Activated CD8-positive, alpha-beta memory T cell treated with anti-CD3 and anti-CD28 coated beads, Interleukin-2, amount 50 U/mL, for 4 hours (primary cell): ENCODE measurements at places on chromosomes 6 and 20.

- no peak for DNase-seq
Measured at GRCh38 chr20:710780-711450, 35.3 kb upstream of the SCRT2 start.

- DNase-seq = no peak
Measured at GRCh38 chr6:108665495-108666196, 104.9 kb downstream of the FOXO3 start.

- DNase-seq = no peak
Measured at GRCh38 chr20:6739406-6739805, 28.1 kb upstream of the BMP2 start.

DNA sequence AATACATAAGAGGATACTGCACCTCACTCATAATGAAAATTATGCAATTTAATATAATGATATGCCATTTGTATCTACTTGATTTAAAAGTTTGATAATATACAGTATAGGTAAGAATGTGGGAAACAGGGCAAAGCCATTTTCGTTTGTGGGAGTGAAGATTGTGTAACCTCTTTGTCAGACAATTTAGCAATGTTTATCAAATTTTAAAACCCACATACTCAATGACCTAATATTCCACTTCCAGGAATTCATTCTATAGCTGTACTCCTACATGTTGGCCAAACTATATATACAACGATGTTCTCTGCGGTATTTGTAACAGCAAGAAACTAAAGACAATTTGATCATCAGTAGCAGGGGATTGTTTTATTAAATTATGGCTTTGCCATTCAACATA is 17.8 kb upstream of the FKBP5 start:
- DNase-seq = no peak

DNA sequence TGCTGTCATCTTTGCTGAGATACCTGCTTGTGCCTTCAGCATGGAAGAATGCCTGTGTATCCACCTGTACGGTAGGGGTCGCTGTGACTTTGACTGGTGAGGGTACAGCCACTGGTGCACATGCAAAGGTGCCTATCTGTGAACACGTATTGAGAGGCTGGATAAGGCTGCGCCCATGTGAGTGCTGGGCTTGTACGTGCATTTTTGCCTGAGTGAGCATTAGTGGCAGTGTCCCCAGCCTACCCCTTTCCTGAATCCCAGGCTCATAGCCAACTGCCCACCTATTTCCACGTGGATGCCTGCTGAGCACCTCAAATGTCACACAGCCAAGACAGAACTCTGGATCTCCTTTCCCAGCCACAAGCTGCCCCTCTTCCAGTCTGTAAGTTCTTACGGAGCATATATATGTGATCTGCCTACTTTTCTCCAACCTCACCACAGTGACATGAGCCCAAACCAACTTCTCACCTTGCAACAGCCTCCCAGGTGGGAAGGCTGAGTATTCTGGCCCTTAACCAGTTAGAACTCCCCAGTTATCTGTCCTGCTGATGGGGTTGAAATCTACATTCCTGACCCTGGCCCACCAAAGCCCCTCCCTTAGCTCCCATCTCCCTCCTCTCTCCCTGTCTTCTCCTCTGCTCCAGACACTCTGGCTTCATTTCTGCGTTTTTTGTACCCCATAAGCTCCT is 1.1 kb upstream of the SLC2A10 start:
- DNase-seq = no peak

GRCh38 chr6:11542863-11543262 is 5.3 kb downstream of the TMEM170B start:
- no peak for DNase-seq

DNA sequence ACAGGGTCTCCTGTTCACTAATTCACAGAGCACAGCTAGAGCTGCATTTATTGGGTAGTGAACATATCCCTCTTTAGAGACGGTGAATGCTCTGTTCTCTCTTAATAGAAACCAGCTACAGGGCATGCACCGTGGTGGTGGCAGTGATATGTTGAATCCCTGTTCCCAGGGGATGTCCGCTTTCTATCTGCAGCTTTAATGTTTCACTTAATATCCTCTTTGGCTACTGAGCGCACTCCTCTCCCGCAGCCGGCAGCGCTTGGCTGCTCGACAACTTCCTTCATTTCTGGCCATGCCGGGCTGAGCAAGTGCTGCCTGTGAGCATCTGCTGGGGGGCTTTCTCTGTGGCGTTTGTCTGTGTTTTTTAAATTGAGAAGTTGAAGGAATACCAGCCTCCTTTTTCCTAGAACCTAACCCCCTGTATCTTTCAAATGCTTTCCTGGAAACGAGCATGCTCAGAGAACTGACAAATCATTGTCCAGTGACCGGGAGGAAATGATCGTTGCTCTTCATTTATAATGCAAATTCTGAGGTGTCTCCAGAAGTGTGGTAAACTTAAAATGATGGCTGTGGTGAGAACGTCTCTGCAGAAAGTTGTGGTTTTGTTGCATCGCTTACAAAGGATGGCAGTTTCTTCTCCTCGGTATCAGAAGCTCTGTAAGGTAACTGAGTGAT is 297.9 kb downstream of the UTRN start:
- DNase-seq = peak; percentile 25

DNA sequence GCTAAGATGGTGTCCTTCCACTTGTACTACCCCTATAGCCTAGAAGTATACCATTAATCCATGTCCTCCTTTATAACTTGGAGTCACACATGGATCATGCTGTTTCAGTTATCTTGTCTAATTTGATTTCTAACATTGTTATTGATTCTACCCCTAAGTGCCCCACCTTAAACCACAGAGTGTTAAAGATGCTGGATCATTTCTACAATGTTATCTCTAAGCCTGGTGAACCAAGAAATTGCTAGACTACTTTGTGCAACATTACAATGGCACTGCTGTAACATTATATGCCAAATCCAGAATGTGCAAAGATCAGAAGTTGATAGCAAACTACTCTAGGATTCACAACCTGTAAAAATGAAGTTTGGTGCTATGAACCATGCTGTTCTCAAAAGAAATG is 1.7 kb downstream of the CGA start:
- DNase-seq = no peak

GRCh38 chr20:48295966-48296421 is 510.7 kb upstream of the SULF2 start:
- DNase-seq = no peak

DNA sequence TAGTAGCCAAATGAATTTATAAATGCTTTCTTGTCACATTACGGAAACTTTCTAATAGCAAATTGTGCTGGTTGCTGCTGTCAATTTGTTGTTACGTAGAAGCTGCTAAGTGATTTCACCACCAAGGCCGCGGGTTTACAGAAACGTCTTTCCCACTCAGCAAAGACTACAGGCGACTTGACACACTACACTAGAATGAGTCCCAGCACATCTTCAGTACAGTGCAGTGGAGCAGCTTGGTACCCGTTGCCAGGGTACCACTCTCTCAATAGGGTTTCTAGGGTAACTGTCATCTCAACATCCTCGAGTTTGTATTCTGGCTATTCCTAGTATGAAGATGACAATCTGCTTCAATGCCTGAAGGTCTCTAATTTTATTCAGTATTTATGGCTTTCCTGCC is 22.7 kb upstream of the ZDHHC14 start:
- no peak for DNase-seq

DNA sequence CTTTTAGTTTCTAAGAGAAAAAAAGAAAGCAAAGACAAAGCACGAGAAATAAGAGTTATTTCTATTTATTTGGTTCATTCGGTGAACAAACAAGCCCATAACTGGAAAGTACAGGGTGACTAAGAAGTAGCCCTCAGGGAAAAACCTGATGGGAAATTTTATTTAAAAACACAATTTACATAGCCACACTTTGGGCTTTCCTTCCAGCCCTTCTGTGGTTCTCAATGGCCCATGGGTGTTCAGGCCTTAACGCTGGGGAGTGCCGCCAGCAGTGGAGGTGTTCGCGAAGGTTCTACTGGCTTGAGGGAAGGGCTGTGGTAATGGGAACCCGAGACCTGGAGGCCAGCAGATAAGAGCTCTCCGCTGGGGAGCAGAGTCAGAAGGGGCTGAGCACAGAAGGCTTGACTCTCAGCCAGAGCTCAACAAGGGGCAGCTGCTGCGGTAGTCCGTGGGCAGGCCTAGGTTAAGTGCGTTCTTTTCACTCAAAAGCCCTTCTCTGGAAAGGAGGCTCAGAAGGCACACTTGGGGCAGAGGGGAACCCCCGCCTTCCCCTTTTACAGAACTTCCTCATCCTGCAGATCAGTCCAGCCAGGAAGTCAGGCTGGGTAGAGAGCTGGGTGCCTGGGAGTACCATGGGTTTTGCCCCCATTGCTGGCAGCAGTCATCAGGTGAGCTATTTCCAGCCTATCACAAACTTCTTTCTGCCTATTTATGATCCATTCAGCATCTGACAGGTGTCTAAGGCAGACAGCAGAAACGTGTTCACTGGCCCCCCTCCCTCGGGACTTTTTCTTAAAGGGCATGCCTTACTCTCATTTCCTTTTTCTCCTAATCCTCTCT is 8.8 kb upstream of the CD83 start:
- no peak for DNase-seq

- no peak for DNase-seq
Measured at GRCh38 chr6:139648430-139649000, 274.1 kb upstream of the CITED2 start.

DNA sequence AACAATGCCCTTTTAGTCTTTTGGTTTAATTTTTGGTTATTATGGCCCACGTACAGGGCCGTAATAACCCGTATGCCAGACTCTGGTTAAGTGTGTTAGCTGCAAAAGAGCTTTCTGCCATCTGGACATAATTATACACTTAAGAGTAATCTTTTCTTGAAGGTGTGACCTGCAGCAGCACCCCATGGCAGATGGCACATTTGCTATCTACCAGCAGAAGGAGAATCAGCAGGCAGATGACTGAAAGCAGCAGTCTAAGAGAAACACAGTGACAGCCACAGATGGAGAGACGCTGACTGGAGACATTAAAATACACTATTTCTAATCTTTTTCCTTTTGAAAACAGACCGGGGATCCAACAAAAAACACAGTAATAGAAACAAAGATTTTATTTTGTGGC is 18.7 kb downstream of the ASF1A start:
- DNase-seq = no peak

- no peak for DNase-seq
Measured at GRCh38 chr6:73774311-73774774, 78.3 kb downstream of the CD109 start.

DNA sequence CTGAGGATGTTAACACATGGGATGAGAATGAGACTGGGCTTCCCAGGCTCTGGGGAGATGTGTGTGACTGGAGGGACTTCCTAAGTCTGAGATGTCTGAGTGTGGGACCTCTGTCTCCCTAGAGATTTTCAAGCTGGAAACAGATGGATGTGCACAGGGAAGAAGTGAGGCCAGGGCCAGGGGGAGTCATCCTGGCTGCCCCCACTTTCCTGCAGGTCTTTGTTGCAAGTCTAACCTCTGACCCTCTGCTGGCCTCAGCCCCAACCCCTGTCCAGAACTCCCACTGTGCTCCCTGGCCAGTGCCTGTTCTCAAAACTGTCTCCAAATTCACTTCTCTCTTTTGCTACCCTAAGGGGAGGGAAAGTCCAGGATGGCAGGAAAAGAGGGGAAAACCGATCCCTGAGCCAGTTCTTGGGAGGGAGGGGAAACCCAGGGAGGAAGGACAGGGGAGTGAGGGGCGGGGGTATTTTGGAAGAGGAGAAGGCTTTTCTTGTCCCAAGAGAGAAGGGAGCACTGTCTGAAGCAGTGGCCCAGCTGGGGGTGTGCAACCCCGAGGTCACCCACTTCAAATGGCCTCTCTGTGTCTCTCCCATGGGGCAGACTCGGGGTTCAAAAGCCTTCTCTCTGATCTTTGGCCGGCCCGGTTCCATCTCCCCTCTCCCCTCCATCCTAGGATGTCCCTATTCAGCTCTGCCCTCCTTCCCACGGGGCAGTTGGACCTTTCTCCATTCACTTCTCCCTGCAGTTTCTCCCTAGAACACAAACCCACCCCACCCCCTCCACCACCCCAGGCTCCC is 3.1 kb downstream of the PPP1R18 start:
- no peak for DNase-seq

GRCh38 chr6:6125495-6125894 is 118.8 kb upstream of the NRN1 start:
- no peak for DNase-seq

GRCh38 chr6:150894935-150895552 is 29.5 kb downstream of the MTHFD1L start:
- DNase-seq = no peak

DNA sequence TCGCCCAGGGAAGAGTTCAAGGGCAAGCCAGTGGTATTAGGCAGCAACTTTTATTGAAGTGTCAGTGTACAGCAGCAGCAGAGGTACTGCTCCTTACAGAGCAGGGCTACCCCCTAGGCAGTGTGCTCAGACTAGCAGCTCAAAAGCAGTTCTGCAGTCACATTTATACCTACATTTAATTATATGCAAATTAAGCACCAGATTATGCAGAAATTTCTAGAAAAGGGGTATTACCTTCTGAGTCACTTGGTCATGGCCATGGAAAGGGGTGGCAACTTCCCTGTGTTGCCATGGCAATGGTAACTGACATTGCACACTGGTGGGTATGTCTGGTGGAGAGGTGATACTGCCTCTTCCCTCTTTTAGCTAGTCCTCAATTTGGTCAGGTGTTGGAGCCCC is 2.1 kb upstream of the ZKSCAN4 start:
- no peak for DNase-seq

DNA sequence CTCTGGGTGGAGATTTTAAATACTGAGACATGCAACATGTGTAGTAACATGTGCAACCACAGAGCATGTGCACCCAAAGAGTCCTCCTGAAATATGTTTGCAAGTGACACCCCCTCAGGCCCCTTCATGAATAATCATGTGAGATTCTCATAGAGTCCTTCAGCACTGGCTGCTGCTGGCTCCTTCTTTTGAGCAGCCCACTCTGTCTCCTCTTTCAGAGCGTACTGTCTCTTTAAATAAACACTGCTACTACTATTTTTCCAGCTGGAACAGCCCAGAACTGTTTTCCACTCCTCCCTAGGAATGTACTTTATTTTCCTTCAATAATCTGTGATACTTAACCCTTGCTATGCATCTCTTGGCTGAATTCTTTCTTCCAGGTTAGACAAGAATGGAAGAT is 42.0 kb downstream of the HLA-DRB5 start:
- DNase-seq = no peak

GRCh38 chr6:158697811-158698210 is 48.0 kb downstream of the SYTL3 start:
- DNase-seq = no peak

DNA sequence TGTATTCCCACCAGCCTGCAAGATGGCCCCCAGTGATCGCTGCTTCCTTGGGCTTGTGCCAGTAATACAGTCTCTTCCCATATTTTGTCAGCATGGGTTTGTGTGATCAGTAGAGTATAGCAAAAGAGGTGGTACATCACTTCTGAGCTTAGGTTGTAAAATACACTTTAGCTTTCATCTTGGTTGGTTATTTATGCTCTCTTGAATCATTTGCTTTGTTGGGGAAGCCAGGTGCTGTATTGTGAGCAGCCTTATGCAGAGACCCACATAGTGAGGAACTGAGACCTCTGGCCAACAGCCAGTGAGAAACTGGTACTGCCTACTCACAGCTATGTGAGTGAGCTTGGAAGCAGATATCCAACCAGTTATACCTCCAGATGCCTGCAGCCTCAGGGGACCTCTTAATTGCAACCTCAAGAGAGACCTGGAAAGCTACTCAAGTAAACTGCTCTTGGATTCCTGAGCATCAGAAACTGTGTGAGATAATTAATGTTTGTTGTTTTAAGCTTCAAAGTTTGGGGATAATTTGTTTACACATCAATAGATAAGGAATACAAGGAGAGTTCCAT is 229.3 kb downstream of the FARS2 start:
- DNase-seq = no peak

- no peak for DNase-seq
Measured at GRCh38 chr6:36121787-36122494, 8.4 kb upstream of the MAPK13 start.

- no peak for DNase-seq
Measured at GRCh38 chr6:52132292-52132691, 44.9 kb upstream of the PKHD1 start.

- no peak for DNase-seq
Measured at GRCh38 chr6:122677406-122677805, 67.2 kb downstream of the PKIB start.
